ENCODE measurements at places on chromosomes 13 and 19.

DNA sequence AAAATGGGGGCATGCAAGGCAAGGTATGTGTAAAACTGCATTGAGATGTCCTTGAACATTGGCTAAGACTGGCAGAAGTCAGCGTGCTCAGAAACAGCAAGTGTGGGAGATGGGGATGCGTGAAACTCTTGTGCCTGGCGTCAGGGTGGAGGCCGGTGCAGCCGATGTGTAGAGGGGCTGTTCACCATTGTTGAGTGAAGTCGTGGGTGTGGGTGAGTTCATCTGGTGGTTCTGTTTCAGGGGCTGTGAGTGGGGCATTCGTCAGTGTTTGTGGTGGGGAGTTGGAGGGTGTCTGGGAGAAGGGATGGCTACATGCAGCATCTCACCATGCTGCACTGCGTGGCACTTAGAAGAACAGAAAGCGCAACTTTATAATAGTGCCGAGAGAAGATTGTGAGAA is 11.4 kb upstream of the MIA start:
- DNase-seq: no peak

DNA sequence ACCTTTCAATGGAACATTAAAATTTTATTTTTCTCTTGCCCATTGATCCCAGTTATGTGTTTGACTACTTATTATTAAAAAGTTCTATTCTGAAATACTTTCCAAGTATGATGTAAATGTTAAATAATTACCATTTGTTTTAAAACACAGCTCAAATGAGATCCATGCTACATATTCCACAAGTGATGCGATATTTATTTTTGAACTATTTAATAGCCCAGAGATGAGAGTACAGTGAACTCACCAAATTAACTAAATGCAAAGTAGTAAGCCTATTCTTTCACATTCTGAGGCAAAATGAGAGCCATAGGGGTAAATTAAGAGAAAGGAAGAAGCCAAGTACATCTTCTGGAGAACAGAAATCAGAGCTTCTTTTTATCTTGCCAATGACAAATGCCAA is 1.2 kb upstream of the DCLK1 start:
- DNase-seq: no peak

DNA sequence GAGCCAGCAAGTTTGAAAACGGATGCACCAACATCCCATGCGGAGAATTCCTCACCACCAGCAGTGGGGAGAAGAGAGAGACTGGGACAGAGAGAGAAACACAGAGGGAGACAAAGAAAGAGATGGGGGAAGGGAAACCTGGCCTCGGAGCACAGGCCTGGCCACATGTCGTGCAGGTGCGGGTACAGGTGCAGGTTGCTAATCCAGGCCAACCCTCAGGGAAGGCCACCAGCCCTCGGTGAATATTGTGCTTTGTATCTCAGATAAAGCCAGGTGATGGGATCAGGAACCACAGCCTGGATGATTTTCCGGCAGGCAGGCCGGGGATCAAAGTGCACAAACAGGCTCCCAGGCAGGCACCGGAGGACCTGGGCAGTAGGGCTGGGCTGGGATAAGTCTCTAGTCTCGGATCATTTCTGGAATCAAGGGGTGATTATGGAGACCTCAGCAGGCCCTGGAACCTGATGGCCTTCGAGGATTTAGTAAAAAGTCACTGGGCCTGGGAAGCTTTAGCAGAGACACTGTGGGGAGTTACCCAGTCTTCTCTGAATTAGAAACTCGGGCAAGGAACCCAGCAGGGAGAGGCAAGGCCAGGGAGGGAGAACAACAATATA is 3.7 kb downstream of the GAS6 start:
- DNase-seq: no peak

DNA sequence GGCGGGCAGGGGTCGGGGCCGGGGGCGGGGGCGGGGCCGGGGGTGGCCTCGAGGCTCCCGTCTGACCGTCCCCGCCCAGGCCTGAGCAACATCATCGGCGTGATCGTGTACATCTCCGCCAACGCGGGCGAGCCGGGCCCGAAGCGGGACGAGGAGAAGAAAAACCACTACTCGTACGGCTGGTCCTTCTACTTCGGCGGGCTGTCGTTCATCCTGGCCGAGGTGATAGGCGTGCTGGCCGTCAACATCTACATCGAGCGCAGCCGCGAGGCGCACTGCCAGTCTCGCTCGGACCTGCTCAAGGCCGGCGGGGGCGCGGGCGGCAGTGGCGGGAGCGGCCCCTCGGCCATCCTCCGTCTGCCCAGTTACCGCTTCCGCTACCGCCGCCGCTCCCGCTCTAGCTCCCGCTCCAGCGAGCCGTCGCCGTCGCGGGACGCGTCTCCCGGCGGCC is 9.4 kb upstream of the CACNG6 start:
- DNase-seq: no peak

DNA sequence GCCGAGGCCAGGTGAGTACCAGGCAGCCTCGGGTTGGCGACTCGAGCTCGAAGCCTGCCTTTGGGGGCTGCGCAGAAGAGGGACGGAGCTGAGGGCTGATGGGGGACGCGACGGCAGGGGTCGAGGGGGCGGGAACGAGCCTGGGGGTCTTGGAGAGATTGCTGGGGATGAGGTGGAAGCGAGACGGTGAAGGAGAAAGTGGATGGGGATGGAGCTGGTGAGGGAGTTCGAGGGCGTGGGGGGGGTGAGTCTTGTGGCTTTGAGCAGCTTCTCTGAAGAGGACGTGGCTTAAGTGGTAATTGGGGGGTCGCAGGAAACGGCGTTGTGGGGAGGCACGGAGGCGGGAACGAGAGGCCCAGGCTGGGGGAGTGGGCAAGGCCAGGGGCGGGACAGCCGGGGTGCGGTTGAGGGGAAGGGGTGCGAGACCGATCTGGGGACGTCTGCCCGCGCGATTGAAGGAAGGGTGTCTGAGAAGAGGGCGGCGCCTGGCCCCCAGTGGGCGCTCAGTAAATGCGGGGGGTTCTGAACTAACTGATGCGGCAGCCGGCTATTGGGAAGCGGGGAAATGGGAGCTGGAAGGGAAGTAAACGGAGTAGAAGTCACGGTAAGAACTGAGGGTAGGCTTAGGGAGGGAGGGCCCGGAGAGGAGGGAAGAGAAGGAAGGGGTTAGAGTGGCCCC is 426 bp downstream of the MYO9B start:
- no peak for DNase-seq

- no peak for DNase-seq
These were observed 25.7 kb downstream of the DIAPH3 start for GRCh38 chr13:60137911-60138560.

DNA sequence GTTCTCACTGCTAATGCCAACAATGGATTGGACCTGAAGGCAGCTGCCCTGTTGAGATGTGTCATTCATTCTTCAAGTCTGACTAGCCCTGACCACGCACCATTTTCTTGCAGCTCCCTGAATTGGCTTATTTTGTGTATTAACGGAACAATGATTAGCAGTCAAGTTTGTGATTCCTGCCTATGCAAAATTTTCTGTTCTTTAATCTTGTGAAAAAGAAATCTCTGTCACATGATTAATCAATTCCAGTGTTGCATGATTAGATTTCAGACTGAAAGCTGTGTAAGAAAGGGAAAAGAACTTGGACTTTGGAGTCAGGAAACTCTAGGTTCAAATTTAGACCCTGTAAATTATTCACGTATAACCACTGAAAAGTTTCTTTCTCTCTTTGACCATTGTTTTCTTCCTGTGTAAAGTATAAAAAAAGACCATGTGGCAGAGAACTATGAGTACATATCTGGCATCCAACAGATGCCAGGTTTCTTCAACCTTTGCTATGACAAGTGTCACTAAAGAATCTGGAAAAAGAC is 64.5 kb upstream of the SLC10A2 start:
- DNase-seq: no peak

- DNase-seq: peak; percentile 61
These were observed at the start of gene MAST1 for GRCh38 chr19:12838182-12838885. MAST1 (plus strand) TSS chr19:12838515; CDS start chr19:12838573, 58 bp downstream.

DNA sequence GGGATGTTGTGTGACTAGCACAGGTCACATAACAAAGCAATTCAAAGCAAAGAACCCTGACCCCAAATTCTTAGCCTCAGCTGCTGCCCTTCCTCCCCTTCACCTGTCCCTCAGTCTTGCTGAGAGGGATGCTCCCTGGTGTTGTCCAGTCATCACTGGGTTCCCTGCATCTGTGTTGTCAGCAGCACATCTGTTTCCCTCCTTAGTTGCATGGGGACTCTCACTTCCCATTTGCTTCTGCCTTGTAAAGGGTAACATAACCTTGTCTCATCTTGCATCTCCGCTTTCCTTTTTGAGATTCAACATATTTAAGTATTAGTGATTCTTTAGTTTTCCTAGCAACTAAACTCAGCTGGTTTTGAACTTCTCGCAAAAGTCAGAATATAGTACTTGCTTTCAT is 54.0 kb downstream of the SPATA13 start:
- DNase-seq: no peak

- no peak for DNase-seq
These were observed 1.4 kb upstream of the FCHO1 start for GRCh38 chr19:17749912-17750317.

- DNase-seq: no peak
These were observed 19.5 kb downstream of the N4BP2L1 start for GRCh38 chr13:32408296-32409000.

GRCh38 chr13:98291658-98292057 is 114.6 kb upstream of the RNF113B start:
- DNase-seq: no peak

- no peak for DNase-seq
These were observed 39.4 kb downstream of the VSTM2B start for GRCh38 chr19:29565171-29565570.
